NCI-H187 treated with DMSO at 0.1 percent for 48 hours (cell line): ENCODE measurements at places on chromosomes 16 and 17.

- DNase-seq = no peak
Observed at GRCh38 chr17:57946798-57947358, 8.3 kb downstream of the CUEDC1 start.

DNA sequence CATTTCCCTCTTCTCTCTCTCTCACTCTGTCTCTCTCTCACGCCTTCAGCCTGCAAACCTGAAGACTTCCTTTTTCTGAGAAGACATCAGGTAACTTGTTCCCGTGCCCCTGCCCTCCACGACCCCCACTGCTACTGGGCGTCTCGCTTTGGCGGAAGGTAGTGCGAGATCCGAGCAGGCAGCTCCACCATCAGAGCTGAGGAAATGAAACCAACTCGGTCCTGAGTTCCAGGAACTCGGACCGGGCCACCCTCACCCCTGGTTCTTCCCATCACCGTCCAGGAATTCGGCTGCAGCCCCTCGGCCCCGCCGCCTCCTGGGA is 585 bp downstream of the MLKL start:
- no peak for DNase-seq

DNA sequence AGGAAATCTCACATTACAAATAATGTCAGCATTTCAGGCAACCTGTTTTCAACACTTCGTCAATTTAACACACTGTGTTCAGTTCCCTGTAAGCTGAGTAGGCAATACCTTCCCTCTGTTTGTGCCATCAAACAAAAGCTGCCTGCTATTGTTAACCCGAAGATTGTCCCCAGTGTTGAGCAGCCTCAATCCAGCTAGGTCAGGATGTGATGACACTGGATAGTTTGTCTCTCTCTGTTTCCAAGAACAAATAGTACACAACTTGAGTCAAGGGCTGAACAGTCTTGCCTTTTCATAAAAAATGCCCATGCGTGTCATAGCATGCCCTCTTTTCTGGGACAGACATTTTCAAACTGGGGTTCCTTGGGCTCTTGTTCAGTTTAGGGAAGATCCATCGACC is 36.4 kb downstream of the HSD17B2 start:
- DNase-seq = no peak

DNA sequence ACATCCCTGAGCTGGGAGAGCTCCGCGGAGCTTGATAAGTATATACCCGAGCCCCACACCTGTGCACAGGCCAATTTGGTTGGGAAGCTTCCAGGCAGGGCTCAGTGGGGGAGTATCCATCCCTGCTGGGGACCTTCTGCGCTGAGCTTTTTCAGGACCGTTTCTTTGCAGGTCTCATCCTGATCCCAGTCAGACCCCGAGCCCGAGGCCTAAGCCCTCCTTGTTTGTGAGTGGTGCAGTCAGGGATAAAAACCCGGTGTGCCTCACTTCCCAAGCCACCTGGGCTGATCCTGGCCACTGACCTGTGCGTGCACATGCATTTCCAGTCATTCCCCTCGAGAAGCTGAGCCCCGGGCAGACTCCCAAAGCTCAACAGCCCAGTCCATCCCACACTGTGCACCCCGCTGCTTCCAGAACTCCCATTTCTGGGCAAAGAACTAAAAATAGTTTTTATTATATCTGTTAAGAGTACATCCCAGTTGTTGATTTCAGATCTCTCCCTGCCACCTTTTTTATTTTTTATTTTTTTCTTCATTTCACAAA is 27.3 kb upstream of the NAT9 start:
- no peak for DNase-seq

DNA sequence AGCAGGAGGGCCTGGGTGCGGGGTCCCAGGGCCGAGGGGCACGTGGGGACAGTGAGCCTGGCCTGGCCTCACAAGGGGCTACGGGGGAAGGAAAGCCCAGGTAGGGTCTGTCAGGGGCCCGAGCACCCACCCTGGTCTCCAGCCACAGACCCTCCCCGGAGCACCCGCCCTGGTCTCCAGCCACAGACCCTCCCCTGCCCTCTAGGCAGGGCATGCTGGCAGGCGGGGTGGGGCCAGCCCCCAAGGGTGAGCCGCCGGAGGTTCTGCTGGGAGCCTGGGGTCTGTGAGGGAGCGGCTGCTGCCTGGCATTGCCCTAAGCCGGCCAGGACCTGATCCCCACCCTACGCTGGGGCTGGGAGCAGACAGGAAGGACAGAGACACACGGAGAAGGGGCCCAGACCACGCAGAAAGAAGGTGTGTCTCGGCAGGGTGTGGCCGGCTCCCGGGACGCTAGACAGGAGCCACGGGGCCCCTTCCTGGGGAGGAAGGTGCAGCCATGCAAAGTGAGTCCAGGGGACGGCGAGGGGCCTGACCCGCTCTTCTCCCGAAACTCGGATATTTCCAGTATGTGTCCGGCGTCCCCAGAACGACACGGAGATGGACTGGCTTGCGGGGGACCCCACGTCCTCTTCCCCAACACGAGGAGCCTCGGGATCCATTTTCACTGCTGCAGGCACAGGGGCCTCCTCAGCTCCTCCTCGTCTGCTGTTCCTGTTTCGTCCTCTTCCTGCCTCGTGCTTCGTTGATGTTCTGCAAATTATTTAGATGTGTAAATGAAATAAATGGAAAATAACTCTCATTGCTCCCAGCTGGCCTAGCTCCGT is 15.5 kb downstream of the UTS2R start:
- DNase-seq = no peak

GRCh38 chr17:62715882-62716390 is 88.5 kb downstream of the MRC2 start:
- no peak for DNase-seq

GRCh38 chr16:17386229-17386628 is 84.5 kb downstream of the XYLT1 start:
- no peak for DNase-seq

DNA sequence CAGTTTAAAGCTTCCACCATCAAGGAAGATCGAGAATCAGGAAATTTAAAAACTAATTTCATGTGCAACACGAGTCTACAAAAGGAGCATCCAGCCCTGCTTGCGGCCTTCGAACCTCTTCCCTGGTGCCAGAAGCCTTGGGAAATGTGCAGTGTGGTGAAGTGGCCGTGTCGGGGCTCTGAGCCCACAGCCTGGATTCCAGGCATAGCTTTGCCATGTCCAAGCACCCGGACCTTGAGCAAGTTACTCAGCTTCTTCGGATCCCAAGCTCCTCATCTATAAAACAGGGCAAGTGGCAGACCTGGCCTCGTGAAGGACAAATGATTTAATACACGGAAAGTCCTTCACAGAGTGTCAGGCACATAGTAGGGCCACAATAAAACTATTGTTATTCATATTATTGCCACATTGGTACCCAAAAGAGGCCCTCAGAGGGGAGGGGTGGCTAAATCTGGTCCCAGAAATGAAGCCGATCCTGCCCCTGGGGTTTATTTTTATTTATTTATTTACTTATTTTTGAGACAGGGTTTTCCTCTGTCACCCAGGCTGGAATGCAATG is 34.8 kb downstream of the COTL1 start:
- DNase-seq = no peak

GRCh38 chr17:75476271-75476671 is 19.8 kb downstream of the TMEM94 start:
- DNase-seq = no peak

DNA sequence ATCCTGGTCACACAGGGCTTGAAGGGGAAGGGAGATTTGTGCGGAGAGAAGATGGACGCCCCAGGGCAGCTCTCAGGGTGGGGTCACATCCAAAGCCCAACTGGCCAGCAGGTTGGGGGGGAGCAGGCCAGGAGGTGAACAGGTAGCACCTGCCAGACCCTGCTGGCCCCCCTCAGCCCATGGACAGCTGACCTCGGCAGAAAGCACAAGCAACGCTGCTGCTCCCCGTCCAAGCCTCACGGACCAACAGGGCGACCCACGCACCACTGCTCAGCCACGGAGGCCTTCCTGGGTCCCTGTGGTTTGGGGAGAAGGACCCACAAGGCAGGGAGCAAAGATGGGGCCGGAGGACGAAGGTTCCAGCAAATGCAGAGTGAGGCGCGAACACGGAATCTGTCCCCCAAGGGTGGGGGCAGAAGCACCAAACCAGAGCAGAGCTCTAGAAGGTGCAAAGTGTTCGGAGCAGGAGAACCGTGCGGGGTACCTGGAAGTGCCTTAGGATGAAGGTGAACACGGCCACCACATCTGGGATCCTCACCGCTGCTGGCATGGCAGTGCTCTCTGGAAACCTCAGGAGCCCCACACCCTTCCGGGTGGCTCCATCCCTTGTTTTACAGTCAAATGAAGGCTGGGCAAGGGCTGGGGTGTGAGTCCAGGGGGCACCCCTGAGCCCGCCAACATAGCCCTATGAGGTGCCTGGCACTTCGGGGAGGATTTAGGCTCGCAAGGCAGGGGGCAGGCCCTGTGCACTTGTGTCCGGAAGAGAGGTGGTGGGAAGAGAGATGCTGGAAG is 17.9 kb downstream of the CEP295NL start:
- DNase-seq = no peak

GRCh38 chr17:1096215-1096614 is 83.6 kb downstream of the ABR start:
- DNase-seq = no peak
